ENCODE measurements at places on chromosomes 3 and 15. TPM values are rescaled to one million over a fixed set of nuclear protein-coding genes. Genes with fewer than 3 reads are reported as not detected.

The C2CD4A gene
- total RNA-seq, result not detected

The SEMA3G gene
- under 0.01 TPM for total RNA-seq

The CCDC54 gene
- total RNA-seq, result not detected

The CEP63 gene
- total RNA-seq, result 17.1 TPM

The CCDC50 gene
- total RNA-seq, result 178 TPM

The BCHE gene
- 1.3 TPM for total RNA-seq

The SYNPR gene
- not detected for total RNA-seq

The NPAP1 gene
- total RNA-seq, result not detected

The ZMYND10 gene
- 0.87 TPM for total RNA-seq

The RETNLB gene
- not detected for total RNA-seq

The LRRIQ4 gene
- total RNA-seq, result not detected

The GOLGA8O gene
- total RNA-seq, result not detected

The MAGEL2 gene
- total RNA-seq, result not detected

The IGF1R gene
- total RNA-seq, result 131 TPM

The IL5RA gene
- total RNA-seq, result not detected

The METTL6 gene
- total RNA-seq, result 7.0 TPM

The SLC24A5 gene
- total RNA-seq, result not detected

The RSRC1 gene
- 1.7 TPM for total RNA-seq

The AHSG gene
- total RNA-seq, result not detected

The ESYT3 gene
- total RNA-seq, result 2.8 TPM

The CHCHD6 gene
- 8.3 TPM for total RNA-seq

The ITIH3 gene
- total RNA-seq, result 9.4 TPM

The CFAP91 gene
- total RNA-seq, result 3.6 TPM

The PLA2G4D gene
- total RNA-seq, result 2.9 TPM

The HRH1 gene
- not detected for total RNA-seq

The SLC22A14 gene
- not detected for total RNA-seq

The CELSR3 gene
- not detected for total RNA-seq

The SEMA3F gene
- total RNA-seq, result 34.5 TPM

The TMEM43 gene
- total RNA-seq, result 28.6 TPM

The IL17RD gene
- total RNA-seq, result 7.9 TPM

The C3orf85 gene
- total RNA-seq, result 0.55 TPM

The EEFSEC gene
- 39.1 TPM for total RNA-seq

The PLEKHO2 gene
- total RNA-seq, result 23.9 TPM

The CPNE9 gene
- not detected for total RNA-seq

Data from stomach (tissue), 19 donors.